NCI-H187 (cell line): ENCODE measurements at places on chromosomes 4 and X.

GRCh38 chr4:62191451-62192240 lies 991.5 kb downstream of the ADGRL3 start:
- no peak for DNase-seq

- DNase-seq: no peak
Observed at GRCh38 chrX:148572337-148572736, 71.9 kb downstream of the AFF2 start.

DNA sequence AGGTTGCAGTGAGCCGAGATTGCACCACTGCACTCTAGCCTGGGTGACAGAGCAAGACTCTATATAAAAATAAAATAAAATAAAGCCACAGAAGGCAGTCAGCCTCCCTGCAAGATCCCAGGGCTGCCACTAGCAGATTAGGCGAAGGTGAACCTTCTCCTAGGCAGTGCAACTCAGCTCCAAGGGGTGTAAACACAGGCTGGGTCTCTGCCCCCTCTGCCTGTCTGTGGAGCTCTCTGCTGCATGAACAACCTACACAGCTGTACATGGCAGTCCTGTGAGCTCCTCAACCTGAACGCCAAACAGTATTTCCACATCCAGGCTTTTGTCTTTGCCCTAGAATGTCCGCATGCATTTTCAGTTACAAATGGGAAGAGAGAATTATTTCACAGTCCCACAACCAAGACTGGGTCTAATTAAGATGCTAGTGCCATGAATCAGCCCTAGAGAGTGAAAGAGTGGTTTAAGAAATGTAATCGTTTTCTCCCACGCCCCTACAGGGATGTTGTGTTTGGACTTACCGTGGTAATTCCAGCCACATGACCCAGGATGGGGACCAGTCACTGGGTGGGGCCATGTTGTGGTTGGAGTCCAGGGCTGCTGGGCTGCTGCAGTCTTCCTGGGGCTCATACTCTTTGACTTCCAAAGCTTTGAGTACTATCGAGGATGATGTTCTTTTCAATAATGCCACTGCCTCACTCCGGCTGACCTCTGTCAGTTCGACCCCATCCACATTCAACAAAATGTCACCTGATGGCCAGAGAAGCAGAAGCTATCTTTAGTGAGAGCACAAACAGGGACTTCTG lies 99.0 kb downstream of the FIP1L1 start:
- DNase-seq: no peak

- DNase-seq: no peak
Observed at GRCh38 chrX:95071621-95072020, 1397.6 kb downstream of the FAM133A start.

- DNase-seq: no peak
Observed at GRCh38 chrX:108359806-108360602, 78.2 kb downstream of the COL4A6 start.

DNA sequence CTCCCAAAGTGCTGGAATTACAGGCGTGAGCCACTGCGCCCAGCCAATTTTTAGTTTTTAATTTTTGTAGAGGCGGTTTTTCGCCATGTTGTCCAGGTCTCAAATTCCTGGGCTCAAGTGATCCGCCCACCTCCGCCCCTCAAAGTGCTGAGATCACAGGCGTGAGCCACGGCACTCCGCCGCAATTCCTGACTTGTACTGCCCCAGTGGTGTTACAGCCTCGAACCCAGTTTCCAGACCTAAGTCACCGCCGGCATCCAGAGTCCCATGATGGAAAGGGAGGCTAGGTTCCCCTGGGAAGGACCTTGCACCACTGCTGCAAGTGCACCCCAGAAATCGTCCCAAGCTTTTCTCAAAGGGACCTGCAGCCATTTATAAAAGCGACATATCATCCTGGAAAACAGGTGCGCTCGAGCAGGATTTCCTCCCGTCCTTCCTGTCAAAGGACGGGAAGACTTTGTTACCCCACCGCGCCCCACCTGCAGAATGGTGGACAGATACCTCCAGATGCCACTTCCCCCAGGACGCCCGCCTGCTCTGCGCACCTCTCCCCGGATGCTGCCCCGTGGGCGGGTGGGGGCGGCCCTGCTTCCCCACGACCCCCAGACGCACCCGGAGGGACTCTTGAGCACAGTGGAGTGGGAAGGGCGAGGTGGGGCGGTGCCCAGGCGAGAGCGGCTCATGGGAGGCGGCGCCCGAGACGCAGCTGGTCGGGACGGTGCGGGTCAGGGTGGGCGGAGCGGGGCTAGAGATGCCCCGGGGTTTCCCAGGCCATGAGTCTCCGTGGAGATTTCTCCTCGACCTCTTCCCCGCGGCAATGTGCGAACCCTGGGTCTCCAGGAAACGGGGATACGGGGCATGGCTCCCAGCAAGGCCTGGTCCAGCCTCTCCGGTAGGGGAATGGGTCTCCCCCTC lies 947 bp upstream of the RPL10 start:
- peak; percentile 36 for DNase-seq

DNA sequence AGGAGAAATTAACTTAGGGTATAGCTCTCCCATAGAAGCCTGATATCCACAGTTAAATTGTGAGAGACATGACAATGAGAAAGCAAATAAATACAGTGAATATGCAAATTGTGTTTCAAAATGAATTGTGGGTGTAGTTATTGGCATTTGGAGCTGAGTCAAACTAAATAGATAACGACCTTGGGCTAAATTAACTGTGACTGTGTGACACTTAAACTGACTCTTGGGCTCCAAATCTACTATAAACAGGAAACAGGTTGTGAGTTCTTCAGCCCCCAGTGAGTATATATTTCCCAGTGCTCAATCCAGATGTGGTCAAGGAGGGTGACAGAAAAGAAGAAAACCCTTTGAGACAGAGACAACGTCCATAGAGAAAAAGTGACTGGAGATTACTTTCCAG lies 11.3 kb upstream of the MAGEA10 start:
- no peak for DNase-seq

- DNase-seq: no peak
Observed at GRCh38 chrX:24851289-24851688, 157.6 kb downstream of the POLA1 start.

DNA sequence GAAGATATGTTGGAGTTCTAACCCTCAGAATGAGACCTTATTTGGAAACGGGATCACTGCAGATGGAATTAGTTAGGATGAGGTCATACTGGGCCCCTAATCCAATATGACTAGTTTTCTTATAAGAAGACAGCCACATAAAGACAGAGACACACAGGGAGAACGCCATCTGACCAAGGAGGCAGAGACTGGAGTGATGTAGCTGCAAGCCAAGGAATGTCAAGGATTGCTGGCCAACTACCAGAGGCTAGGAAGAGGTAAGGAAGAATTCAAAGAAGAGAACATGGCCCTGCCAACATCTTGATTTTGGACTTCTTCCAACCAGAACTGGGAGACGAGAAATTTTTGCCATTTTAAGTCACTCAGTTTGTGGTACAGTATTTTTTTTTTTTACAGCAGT lies 152.8 kb upstream of the DIPK2B start:
- DNase-seq: no peak

DNA sequence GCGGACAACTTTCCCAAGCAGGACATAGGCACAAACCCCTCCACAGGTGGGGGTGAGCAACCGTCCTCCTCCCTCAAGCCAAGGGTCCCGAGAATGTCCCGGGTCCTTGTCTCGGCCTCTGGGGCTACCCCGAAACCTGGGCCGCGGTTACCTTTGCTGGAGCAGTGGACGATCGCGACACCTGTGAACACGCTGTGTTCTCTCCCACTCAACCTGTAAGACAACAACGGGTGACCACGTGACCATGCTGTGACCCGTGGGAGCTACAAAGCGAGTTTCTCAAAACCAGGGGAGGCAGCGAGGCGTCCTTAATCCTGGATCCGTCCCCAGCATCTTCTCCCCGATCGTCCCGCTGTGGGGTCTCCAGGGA lies 17.9 kb downstream of the ASMTL start:
- DNase-seq: no peak

GRCh38 chrX:149628768-149629167 lies 2.8 kb downstream of the TMEM185A start:
- DNase-seq: no peak

DNA sequence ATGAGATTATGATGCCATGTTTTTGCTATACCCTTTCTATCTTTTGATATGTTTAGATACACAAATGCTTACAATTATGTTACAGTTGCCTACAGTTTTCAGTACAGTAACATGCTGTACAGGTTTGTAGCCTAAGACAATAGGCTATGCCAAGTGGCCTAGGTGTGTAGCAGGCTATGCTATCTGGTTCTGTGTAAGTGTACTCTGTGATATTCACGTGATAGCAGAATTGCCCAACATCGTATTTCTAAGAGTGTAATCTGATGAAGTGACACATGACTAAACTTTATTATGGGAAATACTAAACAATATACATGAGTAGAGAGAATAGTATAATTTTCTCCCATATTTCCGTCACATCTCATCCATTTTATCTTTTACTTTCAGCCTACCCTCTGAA lies 97.0 kb downstream of the CLDN22 start:
- DNase-seq: no peak

GRCh38 chrX:5220421-5220820 lies 1008.2 kb downstream of the NLGN4X start:
- no peak for DNase-seq

GRCh38 chr4:183430317-183430993 lies 14.0 kb upstream of the CDKN2AIP start:
- no peak for DNase-seq

DNA sequence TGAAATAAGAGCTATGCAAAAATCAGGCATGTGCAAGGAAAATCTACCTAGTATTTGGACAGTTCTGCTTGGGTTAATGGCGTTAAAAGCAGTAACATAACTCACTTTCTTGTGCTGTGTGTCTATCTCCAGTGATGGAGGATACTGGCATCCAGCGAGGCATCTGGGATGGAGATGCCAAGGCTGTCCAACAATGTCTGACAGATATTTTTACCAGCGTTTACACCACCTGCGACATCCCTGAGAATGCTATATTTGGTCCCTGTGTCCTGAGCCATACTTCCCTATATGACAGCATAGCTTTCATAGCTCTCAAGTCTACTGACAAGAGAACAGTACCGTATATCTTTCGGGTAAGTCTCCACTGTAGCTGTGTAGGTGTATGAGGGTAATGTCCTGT lies 2.6 kb downstream of the PRDM8 start:
- no peak for DNase-seq

DNA sequence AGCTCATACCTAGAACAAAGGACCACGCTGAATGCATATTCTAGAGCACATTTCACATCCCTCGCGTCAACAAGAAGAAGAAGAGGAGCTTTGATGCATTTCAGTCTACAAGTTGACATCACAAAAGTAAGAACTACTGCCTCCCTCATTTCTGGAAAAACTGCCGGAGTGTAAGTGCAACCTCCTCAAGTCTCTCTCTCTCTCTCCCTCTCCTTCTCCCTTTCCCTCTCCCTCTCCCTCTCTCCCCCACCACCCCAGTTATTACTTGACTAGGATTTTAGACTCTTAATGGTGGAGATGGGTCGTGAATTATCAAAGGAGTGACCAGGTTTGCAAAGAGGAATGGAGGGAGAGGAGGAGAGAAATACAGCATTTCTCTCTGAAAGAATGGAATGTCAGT lies 1.4 kb upstream of the IRS4 start:
- no peak for DNase-seq

DNA sequence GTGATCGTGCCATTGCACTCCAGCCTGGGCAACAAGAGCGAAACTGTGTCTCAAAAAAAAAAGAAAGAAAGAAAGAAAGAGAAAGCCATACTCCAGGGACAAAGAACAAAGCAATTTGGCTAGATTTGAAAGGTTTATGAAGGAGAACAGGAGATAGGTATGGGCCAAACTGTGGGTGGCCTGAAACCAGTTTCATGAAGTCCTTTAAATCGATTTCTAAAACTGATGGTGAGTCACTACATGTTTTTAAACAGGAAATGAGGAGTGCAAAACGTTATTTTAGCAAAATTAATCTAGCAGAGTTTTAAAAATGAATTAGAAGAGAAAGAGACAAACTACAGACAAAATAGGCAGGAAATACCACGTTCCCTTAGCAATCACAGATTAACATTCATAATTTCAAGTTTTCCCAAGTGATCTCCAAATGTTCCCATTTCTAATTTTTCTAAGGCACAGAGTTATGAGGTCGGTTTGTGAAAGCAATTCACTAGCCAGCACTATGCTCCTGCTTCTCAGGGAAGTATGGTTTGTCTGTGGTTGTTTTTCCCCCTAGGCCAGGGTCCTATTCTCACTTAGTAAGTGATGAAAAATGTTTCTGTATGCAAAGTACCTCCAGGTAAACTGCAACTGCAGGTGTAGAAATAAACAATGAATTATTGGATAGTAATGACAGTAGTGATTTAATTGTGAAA lies 190.6 kb downstream of the PPP3CA start:
- no peak for DNase-seq

GRCh38 chr4:147548256-147548655 lies 67.4 kb downstream of the EDNRA start:
- no peak for DNase-seq

DNA sequence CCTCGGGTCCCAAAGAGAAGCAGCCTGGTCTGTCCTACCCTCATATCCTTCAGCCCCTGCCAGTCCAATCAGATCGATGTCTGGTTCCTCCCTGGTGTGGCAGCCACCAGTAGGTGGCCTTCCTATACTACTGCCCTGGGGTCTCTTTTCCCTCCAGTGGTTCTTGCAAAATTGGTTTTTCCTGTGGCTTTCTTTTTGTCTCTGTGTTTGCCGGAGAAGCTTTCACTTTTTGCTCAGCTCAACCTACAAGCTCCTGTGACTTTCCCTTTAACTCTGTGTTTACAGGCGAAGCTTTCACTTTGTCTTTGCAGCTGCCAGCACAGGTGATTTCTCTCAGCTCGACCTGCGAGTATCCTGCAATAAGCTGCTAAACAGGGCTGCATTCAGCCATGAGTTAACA lies 46.8 kb downstream of the UGT2A3 start:
- DNase-seq: no peak
